ENCODE measurements at places on chromosomes 13 and 19.

DNA sequence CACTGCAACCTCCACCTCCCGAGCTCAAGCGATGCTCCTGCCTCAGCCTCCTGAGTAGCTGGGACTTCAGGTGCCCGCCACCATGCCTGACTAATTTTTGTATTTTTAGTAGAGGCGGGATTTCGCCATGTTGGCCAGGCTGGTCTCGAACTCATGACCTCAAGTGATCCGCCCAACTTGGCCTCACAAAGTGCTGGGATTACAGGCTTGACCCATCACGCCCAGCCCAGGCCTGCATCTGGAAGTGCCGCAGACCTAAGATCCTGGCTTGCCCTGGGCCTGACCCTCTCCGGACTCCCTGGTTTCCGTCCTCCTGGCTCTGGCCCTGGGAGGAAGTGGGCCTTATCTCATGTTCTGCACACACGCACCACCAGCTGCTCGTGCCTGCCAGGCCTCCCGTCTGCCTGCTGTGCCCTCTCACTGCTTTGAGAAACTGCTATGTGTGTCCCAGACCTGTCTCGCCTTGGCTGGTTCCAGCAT, 4.7 kb upstream of the PTGIR start:
- no peak for DNase-seq

- no peak for DNase-seq
These were observed 163.0 kb downstream of the EFNB2 start for GRCh38 chr13:106372199-106373155.

- DNase-seq: no peak
These were observed 342.6 kb downstream of the MTUS2 start for GRCh38 chr13:29162638-29163235.

DNA sequence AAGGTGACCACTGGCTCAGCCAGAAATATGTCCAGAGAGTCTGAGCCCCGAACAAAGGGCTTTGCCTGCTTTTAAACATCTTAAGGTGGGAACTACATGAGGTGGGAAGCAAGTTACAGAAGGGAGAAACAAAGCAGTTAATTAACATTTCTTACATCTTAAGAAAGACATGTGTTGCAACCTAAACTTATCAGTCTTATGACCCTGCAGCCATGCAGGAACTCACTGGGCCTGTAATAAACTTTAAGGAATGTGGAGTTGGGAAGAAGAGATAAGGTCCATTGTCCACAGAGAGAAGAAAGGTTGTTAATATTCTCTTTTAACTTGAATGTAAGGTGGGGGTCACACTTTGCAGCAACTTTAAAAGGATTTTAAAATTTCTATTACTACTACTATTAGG, 46.8 kb upstream of the CYP2A7 start:
- DNase-seq: no peak
